Fibroblast of skin of scalp (primary cell): ENCODE measurements at places on chromosomes 3 and 15.

DNA sequence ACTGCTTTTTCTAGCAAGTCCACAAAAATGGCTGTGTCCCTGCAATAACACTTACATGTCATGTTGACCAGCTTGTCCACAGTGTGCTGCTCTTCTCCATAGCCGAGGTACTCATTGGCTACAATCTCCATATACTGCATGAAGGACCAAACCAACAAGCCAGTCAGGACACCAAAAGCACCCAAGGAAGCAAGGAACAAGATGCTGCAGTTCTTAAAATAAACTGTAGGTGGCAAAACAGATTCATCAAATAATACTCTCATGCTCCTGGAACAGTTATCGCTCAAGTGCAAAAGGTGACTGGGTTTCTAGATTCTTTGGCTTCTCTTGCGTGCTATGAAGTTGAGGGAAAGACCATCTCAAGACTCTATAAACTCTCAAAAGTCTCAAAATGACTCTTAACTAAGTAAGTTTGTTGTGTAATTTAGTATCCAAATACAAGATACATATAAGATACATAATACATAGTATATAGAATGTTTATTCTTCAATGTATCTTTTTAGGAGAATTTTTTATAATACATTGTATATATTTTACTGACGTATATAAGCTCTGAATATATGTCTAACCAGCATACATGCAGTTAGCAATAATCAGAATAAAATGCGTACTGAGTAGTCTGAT is 57.0 kb downstream of the NEK10 start:
- DNase-seq: peak; percentile 80

- DNase-seq: peak; percentile 34
Observed at GRCh38 chr3:191915712-191916111, 454.7 kb downstream of the PYDC2 start.

DNA sequence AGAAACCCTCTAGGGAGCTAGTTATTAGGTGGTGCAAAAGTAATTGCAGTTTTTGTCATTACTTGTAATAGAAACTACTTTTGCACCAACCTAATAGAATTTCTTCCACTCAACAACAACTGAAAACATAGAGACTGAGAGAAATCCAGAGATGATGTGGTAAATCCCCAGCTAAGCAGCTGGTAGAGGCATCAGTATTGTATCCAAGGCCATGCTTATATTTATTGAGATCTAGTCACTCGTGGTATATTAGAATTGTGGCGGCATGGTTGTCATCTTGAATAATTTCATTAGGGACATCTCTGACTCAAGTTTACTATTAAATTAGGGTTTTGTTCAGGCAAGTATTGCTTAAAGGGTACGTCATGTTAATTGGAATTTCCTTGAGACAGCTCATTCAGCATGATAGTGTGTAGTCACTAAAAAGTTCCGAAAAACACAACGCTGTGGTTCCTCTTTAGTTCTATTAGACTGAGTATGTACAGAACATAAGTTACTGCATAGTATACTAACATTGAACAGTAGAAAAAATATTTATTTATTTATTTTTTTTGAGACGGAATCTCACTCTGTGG is 35.3 kb downstream of the PAK2 start:
- DNase-seq: peak; percentile 30

DNA sequence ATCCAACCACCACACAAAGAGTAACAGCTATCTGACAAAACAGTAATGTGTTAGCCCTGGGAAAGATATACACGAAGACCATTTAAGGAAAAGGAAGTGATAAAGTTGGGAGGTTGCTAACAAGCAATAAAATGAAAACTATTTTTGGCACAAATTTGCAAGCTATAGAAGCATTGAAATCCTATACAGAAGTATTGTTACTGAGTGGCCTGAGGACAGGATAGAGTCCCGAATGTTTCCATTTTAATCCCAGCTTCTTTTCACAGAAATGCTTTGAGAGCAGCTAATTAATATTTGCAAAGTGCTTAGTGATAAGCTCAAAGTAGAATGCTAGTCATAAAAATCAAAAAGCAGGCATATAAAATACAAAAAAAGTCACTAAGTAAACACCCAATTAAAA is 51.5 kb downstream of the RAD18 start:
- DNase-seq: peak; percentile 32

DNA sequence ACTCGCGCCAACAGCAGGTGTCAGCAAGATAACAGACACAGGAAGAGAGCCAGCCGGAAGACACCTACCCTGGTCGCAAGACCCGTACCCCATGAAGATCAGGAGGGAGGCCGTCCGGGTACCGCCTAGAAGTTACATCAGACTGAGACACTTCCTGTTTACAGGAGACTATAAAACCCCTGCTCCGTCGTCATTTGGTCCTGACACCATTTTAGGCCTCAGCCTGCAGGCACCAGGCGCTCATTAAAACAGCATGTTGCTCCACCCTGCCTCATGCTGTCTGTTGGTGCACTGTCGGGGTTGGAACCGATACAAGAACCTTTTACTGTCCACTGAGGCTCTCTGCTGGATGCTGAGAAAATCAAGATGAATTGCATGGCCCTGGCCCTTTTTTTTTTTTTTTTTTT is 15.6 kb upstream of the PRTG start:
- DNase-seq: no peak

DNA sequence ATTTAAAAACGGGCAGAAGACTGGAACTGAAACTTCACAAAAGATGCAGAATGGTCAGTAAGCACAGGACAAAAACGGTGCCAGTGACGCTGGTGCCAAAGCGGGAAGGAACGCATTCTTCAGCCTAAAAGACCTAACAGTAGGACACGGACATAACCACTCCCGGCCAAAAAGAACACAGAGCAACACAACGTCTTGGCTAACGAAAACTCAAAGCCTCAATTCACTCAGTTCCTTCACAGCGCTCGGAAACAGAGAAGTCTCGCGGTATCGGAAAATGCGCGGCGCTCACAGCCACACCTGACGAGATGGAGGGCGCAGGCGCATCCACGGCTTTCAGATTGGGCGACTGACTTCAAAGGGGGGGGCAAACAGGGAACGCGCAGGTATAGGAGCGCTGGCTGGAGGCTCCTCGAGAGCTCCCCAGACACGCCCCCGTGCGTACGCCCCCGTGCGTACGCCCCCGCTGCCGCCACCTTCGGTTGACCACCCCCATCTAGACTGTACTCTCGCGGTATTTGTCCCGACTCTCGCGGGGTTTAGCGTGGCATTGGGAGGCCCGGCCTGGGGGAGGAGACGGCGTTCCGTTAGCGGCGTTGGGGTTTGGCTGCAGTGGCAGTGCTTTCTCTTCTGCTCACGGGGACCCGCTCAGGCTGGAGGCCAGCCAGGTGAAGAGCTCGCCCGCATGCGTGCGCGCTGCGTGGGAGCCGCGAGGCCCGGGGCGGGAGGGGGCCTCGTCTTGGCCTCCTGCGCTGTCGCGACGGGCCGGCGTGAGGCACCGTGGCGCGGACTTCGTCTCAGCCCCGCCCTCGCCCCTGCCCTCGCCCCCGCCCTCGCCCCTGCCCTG is at the start of gene NKTR:
TSS of gene NKTR (plus strand) at position 576 of the 847 bp plus-strand sequence. CDS start 321 bp downstream, outside the sequence.
- peak; percentile 97 for DNase-seq

DNA sequence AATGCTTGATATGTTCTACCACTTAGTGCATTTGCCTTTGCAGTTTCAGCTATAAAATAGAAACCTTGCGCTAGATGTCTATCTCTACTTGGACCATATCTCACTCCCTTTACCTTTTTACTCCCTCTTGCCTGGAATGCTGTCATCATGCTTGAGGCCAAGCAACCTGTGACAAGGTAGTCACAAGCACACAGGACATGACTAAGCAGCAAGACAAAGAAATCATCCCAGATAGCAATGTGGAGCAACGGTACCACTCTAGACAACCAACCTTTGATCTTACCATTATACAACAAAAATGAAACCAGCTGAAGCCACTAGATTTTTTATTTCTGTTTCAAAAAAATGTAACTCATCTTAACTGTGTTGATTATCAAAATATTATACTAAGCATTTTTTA is 50.5 kb upstream of the SPSB4 start:
- DNase-seq: no peak

DNA sequence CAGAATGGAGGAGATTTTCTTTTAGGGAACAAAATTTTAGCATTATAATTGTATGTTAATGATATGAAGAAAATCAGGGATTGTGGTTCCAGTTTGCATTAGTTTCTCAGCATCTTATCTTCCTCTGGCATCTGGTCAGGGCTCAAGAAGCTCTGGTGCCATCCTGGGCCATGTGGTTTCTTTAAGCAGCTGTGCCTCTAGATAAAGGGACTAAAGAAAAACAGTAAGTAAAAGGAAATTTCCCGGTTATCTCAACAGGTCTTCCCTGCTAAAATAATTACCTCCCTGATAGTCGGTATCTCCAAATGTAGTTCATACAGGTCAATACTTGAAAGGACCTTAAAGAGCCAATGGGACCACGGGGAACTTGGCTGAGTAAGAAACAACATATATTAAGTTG is 375.1 kb upstream of the RBMS3 start:
- DNase-seq: no peak

DNA sequence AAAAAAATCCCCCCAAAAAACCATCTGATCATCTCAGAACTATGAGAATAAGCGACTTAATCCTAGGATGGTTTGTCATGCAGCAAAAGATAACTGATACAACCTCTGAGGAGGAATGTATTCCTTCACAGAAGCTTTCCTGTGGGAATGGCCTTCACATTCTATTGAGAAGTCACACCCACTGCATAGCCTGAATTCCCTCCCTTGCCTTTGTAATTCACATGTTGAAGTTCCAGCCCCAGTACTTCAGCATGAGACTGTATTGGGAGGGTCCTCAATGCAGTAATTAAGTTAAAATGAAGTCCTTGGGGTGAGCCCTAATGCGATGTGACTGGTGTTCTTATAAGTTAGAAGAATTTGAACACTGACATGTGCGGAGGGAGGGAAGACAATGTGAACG is 395.2 kb downstream of the TUSC7 start:
- peak; percentile 94 for DNase-seq

DNA sequence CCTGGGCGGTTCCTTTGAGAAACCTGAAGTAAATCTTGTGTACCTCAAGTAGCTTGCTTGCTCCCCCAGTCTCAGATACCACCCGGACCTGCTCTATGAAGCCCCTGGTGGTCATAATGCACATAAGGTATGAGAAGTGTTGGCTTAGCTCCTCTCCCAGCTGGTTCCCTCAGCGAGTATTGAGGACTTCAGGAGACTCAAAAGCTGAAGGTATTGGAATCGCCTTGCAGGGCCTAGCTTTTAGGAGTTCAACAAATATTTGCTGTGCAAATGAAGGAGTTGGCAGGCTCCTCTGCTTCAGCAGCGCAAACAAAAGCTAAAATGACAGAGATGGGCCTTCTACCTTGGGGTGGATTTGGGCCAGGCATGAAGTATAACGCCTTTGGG is 1.7 kb downstream of the CMTM8 start:
- DNase-seq: peak; percentile 8

DNA sequence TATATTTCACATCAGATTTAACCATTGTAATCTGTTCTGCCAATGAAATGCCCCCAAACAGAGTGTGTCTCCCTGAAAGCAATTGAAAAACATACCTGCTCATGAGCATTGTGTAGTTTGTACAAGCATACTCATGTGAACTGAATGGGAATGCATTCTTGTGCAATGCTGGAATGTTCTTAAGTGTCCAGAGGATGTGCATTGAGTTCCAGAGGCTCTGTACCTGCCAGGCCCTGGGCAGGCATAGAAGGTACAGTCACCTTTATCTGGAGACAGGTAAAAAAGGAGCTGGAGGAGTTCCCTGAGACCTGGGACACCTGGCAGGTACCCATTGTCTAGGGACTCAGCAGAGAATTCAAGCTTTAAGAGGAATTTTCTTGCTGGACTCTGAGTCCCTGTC is 2.8 kb downstream of the MRAS start:
- DNase-seq: no peak

GRCh38 chr3:187954873-187955586 is 198.9 kb upstream of the LPP start:
- DNase-seq: peak; percentile 34

DNA sequence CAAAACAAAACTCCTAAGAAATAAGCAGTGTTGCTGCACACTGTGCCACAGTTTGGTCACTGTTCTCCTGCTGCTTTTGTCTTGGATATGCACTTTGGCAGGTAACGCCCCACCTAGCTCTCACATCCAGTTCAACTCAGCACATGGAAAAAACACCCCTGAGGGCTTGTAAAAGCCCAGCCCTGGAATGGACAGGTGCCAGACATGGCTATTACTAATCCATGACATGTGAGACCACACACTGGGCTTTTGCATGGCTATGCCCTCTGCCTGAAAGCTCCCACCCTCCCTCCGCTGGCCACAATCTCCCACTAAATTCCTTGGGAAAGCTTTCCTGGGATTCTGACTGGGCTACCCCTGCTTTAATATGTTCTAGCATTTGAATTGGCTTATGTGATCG is 24.7 kb upstream of the ZBED2 start:
- peak; percentile 22 for DNase-seq

- DNase-seq: no peak
Observed at GRCh38 chr3:159165961-159166360, 364.1 kb downstream of the MFSD1 start.

- peak; percentile 74 for DNase-seq
Observed at GRCh38 chr3:111809186-111809585, 49.9 kb upstream of the PHLDB2 start.

GRCh38 chr3:141000027-141000663 is 51.0 kb upstream of the SPSB4 start:
- DNase-seq: peak; percentile 69

DNA sequence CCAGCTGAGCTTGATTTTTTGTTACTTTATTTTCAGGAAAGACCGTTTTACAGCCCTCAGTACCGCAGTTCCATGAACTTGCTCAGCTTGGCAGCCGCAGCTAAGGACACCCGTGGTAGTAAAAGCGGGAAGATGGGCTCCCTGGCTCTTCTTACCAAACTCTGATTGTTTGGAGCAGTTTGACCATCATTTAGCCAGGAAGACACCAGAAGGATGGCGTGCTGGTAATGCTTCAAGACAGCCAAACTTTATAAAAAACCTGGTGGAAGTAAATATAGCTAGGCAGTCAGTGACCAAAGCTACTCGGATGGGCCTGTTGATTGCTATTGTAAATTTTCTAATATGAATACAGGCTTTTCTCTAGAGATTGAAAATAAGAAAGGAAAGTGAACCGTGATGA is 28.9 kb downstream of the POLR2M start:
- DNase-seq: no peak

DNA sequence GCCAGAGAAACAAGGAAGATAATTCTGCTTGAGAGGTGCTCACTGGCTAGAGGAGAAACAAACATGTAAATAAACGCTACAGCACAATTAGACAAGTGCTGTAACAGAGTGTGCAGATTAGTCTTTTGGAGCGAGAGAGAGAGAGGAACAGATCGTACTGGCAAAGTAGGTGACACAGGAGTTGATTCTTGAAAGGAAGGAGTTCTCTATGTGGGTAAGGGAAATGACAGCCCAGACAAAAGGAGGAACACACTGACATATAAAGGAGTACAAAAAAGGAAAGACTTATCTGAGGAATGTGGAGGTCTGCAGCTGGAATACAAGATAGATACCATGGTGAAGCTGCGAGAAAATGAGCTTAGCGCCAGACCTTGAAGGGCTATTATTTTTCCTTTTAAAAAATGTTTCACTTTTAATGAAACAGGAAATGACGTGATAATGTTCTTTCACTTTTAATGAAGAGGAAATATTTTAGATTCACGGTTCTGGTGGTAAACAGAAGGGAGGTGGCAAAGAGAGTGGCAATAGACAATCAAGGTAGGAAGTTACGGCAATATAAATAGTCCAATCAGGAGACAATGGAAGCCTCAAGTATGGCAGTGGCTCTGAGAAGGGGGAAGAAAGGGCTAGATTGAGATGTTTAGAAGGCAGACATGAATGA is 202.9 kb downstream of the VPS13C start:
- no peak for DNase-seq

GRCh38 chr3:99911433-99911832 is 93.8 kb downstream of the CMSS1 start:
- DNase-seq: no peak

GRCh38 chr3:39524107-39524506 is 56.6 kb downstream of the MOBP start:
- no peak for DNase-seq

GRCh38 chr3:60490992-60491391 is 760.3 kb downstream of the FHIT start:
- no peak for DNase-seq
